ENCODE measurements at places on chromosomes 3 and 15.

- DNase-seq, result no peak
Measured at GRCh38 chr3:42195879-42196330, 70.1 kb downstream of the CCK start.

GRCh38 chr3:177483182-177483967 lies 286.1 kb upstream of the TBL1XR1 start:
- peak; percentile 79 for DNase-seq

DNA sequence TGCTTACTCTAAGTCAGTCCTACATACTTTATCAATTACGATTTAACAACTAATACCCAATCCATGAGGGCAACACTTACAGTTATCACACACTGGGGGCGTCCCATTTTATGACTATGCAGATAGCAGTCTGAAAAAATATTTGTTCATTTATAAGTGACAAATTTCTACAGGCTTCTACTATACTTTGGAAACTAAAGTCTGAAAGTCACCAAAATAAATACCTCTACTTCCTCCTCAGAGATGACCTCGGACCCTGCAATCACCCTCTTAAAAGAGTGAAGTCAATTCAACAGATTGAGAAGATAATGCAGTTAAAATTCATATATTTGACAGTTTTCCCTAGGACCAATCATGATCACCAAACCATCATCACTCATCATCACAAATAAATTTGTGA lies 76.6 kb downstream of the GSK3B start:
- no peak for DNase-seq

DNA sequence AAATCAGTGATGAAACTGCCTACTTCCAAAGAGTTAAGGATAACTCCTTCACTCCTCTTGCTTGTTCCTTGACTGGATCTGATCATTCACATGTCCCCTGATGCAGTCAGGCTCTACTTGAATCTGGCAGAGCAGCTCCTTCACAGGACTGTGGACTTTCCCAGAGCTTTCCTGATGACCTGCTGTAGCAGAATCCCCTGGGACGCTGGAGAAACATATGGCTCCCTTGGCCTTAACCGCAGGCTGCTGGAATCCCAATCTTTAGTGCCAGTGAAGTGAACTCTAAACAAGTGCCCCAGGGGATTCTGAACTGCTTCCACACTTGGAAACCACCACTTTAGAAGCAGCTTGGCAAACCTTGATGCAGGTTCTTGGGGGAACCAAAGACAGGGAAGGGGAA lies 217.8 kb downstream of the CHST2 start:
- DNase-seq, result no peak

GRCh38 chr3:187041362-187042307 lies 97.7 kb downstream of the RPL39L start:
- peak; percentile 78 for DNase-seq

GRCh38 chr15:23038726-23039142 lies 635 bp downstream of the TUBGCP5 start:
- DNase-seq, result no peak

GRCh38 chr15:86572368-86572841 lies 492.7 kb downstream of the AGBL1 start:
- no peak for DNase-seq

DNA sequence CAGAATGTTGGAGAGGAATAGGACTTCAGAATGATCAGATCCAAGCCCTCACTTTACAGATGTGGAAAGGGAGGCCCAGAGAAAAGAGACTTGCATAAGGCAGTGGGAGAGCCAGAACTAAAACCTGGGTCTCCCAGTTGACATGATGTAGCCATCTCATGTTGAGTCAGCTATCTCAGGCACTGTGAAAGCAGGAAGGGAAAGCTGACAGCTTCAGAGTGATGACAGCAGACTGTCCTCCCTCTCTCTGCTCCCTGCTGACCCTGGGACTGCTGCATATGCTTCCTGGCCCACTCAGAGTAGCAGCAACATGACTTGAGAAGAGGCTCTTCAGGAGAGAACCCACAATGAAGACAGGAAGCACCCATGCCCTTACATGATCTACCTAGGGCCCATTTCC lies 14.7 kb downstream of the FHIT start:
- no peak for DNase-seq

GRCh38 chr3:46067401-46067800 lies 40.1 kb upstream of the XCR1 start:
- DNase-seq, result no peak

DNA sequence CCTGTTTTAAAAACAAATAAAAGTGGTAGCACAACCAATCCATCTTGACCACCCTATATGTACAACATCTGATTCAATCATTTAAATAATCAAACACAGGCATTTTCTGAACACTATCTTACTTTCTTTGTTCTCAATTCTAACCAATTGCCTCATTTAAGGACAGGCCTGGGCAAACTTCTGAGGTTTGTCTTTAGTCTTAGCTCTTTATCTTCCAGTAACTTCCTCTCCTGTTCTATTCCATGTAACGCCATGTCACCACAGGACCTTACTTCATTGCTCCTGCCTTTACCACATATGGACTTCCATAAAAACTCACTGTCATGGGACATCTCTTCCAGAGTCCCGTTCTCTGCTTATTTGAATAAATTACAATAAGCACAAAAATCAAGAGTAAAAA lies 14.9 kb downstream of the HDGFL3 start:
- DNase-seq, result peak; percentile 11

GRCh38 chr15:32691689-32692038 lies 26.1 kb upstream of the GREM1 start:
- DNase-seq, result no peak

DNA sequence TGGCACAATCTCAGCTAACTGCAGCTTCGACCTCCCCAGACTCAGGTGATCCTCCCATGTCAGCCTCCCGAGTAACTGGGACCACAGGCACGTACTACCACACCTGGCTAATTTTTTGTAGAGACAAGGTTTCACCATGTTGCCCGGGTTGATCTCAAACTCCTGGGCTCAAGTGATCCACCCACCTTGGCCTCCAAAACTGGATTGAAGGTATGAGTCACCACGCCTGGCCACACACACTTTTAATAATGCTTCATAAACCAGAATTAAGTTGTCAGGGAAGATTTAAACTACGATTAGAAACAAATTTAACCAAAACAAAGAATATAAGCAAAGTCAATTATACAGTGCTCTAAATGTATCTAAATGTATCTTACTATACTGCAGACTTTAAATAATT lies 87.5 kb downstream of the LRRFIP2 start:
- no peak for DNase-seq

- peak; percentile 72 for DNase-seq
Measured at GRCh38 chr3:172096881-172097420, 57.6 kb downstream of the FNDC3B start.

DNA sequence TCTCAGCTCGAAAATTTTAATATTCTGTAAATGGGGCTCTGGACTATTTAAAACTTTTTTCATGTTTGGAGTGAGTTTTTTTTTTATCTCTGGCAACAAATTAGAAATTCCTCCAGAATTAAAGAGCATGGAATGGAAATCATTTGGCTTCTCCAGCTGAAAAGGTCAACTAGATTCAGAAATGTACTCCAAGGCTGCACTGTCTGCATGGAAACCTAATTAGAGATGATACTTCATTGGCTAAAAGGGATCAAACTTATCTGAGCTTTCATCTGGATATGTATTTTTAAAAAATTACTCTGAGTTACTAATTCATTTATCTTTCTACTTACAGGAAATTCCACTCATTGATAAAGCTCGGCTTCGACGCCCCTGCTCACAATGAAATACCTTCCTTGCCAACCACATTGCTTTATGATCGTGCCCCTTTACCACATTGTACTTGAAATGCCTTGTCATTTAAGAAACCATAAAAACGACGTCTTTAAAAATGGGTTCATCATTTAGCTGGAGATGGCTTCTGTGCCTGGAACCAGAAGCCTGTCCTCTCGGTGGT lies 285.5 kb upstream of the ICE2 start:
- no peak for DNase-seq

DNA sequence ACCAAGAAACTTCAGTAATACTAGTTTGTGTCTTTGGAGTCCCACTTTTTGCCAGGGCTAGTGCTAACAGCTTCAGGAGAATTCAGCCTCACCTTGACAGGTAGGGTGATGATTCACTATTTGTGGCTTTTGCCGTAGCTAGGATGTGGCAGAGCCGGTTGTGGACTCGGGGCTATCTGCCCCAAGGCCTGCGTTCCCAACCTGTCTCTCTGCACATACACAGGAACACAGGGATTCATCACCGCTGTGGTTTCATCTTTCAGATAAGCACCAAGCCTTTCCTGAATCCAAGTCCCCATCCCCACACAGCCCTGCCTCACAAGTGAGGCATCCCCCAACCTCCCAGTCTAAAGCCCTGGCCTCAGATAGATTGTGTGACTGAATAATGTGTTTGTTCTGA lies 45.2 kb upstream of the POLG start:
- no peak for DNase-seq

DNA sequence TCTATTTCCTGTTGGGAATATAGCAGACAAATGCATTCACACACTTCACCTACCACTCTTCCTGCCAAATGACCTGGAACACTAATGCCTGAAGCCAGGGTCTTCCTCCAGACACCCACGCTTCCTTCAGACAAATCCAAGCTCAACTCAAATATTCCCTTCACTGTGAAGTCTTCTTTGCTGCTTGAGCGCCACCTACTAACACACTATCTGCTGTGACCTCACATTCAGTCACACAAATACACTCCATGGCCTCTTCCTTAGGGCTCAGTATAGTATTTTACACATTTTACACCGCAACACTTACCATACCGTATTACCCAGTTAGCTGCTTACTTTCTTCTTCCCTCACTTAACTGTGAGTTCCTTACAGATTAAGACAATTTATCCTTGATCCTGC lies 149.4 kb downstream of the SHOX2 start:
- DNase-seq, result no peak

DNA sequence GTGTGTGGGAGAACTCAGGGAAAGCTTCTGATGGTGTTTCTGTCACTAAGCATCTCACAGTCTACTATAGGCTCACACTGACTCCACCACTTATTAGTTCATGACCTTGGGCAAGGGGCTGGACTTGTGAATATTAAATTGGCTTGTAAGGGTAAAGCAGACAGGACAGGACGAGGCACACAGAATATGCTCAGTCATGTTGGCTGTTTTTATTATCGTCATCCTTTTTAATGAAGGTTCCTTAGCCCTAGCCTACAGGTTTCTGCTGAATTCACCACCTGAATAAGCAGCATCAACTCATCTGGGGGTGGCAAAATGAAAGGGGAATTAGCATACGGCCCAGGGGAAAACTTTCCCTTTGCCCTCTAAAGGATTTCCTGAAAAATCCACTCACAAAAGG lies 39.6 kb upstream of the LIPC start:
- no peak for DNase-seq

- no peak for DNase-seq
Measured at GRCh38 chr3:88311826-88312225, 162.1 kb downstream of the C3orf38 start.

- peak; percentile 32 for DNase-seq
Measured at GRCh38 chr15:90557186-90558084, 27.7 kb downstream of the CRTC3 start.

GRCh38 chr3:99325402-99325801 lies 313.0 kb upstream of the COL8A1 start:
- no peak for DNase-seq

DNA sequence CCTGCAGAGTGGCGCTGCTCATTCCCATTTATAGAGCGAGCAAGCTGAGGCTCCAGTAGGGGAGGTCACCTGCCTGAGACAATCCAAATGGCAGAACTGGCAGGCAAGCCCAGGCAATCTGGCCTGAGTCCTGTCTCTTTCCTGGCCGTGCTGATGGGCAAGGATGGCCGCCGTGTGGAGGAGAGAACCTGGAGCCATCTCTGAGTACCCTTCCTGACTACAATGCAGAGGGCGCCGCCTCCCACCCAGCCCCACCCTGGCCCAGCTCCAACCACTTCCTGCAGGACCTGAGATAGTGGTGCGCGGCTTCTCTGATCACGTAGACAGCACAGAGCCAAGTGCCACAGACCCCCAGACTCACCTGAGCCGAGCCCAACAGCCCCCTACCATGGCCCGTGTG lies 7.0 kb downstream of the TLR9 start:
- DNase-seq, result peak; percentile 79

DNA sequence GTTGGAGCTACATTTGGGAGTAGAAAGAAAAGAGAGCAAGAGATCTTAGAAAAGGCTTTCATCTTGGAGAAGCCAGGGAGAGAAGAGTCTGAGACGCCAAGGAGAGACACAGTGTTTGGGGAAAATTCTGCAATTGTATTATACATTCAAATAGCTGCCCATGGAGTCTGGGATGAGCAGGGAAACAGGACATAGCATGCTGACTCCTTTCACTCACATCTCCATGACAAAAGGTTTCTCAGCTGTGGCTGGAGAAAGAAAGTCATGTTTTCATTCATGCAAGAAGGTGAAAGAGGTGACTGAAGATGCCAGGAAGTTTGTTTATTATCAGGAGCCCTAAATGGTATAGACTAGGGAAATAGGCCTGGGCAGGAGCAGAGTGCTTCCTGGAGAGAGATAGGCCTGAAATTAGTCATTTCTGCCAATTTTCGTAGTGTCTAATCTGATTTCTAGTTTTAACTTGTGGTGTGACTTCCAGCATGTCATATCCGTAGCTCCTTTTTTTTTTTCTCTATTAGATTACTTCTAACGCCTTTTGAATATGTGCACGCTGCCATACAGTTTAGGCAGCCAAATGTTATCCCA lies 34.1 kb downstream of the ACP3 start:
- DNase-seq, result peak; percentile 49

- no peak for DNase-seq
Measured at GRCh38 chr15:69275074-69275670, 23.5 kb upstream of the PAQR5 start.

DNA sequence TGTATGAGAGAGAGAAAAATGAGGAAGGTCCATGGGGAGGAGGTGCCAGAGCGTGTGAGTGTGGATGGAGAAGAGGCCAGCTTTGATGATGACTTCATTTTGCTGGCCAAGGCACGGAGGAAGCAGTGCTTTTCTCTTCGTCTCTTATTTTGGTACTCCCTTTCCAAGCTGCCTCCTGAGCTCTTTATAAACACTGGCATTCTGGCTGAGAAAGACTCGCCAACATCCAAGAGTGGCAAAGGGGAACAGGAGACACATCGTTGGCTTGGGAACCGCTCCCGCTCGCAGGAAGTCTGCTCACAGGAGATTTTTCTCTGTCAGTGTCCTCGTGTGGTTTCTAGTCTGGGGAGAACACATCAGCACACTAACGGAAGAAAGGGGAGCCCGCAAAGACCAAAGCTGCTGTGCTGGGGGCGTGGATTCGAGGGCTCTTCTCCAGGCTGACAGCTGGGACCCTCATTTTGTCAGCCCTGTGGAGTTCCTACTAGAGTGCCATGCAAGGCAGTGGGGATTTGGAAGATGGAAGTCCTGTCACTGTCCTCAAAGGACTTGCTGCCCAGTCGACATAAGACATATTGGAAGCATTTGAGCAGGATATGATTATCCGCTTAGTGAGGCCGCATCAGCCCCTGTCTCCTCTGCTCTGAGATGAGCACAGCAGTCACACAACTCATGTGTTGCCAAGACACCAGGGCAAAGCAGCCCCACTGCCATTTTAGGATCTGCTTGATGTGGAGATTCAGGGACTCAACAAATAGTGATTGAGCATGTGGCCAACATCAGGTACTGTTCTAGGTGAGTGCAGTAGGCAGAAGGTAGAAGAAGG lies 8.0 kb upstream of the SEMA4B start:
- no peak for DNase-seq

Measured in hematopoietic multipotent progenitor cell treated with erythropoietin and hydrocortisone succinate and interleukin-3 and kit ligand, for 6 days (in vitro differentiated cells).